ENCODE measurements at places on chromosomes 7 and 10.

DNA sequence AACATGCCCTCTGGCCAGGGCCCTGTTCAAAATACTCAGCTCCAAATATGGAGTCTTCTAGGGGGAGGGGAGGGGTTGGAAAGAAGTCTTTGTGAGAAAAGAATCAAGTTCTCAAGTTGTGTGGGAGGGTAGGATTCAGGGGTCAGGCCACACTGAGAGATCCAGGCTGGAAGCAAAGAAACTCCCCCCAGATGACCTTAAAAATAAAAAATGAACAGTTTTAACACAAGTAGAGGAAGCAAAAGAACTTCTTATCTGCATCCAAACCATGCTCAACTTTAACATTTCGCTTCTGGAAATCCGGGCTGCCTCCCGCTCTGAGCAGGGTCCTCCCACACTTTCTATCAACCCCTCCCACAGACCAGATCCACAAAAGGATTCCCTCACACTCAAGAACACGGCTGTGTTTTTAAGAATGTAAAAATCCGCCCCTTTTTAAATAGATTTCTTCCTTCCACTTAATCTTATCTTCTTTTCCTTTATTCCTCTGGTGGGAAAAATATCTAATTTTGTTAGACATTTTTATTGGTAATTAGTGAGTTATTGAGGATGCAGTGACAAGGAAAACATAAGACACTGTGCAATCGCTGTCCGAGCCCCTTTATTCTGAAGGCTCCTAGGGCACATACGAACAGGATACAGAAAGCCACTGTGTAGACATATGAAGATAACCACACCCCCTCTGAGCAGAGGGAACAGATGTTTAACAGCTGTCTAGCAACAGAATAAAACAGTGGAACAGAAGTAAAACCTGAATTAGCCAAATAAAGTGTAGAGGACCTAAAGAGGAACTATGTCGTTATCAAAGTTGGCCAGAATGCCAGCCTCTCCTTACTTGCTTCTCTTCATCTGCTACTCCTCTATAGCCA lies 43.8 kb downstream of the CYTH3 start:
- DNase-seq = no peak

DNA sequence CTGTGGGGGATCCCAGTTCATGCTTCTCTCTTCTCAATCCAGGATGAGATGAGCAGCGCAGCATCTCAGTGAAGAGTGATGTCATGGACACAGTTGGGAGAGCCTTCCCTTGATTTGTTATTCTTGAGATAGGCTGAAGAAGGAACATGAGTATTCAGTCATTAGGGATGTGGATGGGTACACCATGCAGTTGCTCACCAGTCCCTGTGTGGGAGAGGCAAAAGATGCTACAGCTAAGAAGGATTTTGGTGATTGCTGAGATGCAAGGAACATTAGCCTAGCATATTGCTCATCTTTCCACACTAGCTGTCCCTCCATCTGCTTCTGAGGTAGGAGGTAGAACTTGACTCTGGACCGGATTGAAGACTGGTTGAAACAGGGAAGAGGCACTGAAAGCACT lies 179.6 kb downstream of the GALNT17 start:
- no peak for DNase-seq

GRCh38 chr10:75941223-75941801 lies 509.9 kb downstream of the LRMDA start:
- DNase-seq = peak; percentile 66

GRCh38 chr7:50662996-50663395 lies 97.8 kb upstream of the DDC start:
- no peak for DNase-seq

DNA sequence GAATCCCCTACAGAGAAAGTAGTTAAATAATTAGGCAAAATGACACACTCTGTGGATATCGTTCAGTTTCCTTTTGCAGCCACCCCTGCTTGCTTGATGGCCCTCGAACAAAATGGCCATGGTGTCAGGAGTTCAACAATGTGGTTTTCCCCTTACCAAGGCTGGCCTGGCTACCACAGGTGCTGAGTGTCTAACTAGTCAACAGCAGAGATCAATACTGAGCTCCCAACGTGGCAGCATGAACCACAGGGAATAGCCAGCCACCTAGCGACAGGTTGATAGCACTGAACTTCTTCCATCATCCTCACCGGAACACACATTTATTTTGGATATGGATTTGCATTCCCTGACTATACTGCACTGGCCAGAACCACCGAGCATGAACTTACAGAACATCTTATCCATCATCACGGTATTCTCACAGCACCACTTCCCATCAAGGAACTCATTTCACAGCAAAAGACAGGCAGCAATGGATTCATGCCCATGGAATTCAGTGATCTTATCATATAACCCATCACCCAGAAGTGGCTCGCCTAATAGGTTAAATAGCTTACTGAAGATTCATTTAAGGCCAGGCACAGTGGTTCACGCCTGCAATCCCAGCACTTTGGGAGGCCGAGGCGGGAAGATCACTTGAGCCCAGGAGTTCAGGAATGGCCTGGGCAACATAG lies 6.3 kb downstream of the C10orf67 start:
- DNase-seq = no peak

DNA sequence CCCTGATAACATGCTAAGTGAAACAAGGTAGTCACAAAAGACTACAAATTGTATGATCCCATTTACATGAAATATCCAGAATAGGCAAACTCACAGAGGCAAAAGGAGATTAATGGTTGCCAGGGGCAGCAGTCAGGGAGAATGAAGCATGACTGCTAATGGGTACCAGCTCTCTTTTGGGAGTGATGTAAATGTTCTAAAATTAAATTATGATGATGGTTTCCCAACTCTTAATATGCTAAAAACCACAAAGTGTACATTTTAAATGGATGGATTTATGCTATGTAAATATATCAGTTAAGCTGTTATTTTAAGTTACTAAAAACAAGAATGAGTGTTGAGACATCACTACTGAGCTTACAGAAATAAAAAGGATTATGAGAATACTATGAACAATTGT lies 12.6 kb downstream of the CYP51A1 start:
- DNase-seq = no peak

Measured in DMS153 (cell line).